ENCODE measurements at places on chromosomes 13 and 19.
A peak's percentile ranks its signal among the peaks of the same experiment; 100 is the strongest.

- no peak for DNase-seq
Observed at GRCh38 chr13:79393564-79394249, 12.3 kb downstream of the RBM26 start.

DNA sequence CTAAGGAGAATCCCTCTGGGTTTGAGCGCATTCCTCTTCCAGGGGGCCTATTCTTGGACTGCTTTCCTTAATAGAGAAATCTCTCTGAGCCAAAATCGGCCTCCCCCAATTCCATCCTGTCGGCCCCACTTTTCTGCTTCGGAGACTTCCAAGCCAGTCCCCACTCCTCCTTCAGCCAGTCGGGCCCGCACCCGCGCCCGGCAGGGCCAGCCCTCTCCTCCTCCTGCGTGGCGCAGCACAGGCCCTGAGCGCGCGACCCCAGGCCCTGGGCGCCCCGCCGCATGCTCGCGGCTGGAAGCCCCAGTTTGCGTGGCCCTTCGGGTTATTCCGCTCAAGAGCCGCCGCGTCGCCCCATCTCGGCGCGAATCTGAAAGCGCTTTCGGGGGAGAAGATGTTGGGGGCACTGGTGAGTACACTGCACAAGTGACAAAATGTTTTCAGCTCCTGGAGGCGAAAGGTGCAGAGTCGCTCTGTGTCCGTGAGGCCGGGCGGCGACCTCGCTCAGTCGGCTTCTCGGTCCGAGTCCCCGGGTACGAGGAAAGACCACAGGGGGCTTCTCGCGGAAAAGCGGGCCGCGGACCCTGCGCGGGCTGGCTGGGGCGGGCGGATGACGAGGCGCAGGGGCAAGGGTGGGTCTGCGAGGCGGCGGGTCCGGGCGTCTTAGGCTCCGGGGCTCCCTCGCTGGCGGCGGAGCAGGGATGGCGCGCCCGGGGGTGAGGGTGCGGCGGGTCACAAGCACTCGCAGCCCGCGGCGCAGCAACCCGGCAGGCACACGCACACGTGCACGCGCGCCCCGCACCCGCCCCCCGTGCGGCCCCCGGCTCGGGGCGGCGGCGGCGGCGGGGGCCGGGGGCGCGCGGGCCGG, at the start of gene IL17D:
IL17D (plus strand) TSS at position 785 of the 865 bp plus-strand sequence. CDS start 303 bp downstream, outside the sequence.
- peak; percentile 25 for DNase-seq

DNA sequence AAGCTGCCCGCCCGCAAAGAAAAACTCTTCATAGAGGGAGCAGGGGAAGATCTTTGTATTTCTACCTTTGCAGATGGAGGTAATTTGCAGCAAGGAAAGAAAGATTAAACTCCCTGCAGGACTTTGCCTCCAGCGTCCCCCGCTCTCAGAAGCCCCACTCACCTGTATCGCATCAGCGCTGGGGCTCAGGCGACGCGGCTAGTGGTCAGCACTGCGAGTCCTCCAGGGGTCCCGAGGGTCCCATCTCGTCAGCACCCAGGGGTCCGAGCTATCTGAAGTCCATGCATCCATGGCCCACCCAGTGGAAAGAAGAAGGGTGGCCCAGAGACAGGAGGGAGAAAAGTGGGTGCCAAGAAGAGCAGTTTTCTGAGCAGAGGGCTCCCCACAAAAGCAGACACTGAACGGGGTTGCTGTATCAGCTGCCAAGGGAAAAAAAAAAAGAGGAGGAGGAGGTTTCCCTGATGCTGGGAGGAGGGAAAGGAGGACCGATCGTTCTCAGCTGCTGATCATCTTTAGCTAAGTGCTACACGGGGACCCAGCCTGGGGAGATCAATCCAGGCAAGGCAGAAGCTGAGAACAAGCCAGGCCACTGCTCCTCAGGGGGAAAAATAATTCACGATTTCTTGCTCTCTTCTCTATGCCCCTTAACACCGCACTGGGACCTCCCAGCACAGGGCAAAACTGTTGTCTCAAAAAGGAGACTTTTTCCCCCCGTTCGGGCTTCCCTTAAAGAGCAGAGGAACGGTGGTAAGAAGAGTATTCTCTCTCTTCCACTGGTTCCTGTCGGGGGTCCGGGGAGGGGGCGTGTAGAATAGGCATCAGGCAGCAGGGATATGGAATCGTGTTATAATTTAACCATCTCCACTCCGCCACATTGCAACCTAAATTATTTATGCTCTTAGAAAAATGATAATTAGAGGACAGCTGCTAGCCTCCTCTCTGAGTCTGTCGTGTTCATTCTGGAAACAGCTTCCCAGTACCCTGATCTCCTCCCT, 117.7 kb upstream of the CACNA1A start:
- DNase-seq = no peak

DNA sequence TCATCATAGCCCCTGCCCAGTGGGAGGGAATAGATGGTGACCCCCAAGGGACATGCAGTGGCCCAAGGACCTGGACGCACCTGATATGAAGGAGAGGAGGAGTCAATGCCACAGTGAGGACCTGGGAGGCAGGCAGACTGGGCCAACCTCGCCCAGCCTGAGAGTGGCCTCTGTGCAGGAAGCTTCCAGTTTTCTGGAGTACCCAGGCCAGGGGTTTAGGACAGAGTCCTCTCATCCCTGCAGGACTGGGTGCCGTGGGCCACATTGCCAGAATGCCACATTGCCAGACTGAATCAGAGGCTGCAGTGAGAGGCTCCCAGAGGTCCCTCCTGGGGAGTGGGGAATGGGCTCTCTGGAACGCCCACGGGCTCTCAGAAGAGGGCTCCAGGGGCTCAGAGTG, 82.9 kb upstream of the VSTM2B start:
- no peak for DNase-seq

- DNase-seq = no peak
Observed at GRCh38 chr13:102402290-102402689, 442 bp upstream of the FGF14 start.

DNA sequence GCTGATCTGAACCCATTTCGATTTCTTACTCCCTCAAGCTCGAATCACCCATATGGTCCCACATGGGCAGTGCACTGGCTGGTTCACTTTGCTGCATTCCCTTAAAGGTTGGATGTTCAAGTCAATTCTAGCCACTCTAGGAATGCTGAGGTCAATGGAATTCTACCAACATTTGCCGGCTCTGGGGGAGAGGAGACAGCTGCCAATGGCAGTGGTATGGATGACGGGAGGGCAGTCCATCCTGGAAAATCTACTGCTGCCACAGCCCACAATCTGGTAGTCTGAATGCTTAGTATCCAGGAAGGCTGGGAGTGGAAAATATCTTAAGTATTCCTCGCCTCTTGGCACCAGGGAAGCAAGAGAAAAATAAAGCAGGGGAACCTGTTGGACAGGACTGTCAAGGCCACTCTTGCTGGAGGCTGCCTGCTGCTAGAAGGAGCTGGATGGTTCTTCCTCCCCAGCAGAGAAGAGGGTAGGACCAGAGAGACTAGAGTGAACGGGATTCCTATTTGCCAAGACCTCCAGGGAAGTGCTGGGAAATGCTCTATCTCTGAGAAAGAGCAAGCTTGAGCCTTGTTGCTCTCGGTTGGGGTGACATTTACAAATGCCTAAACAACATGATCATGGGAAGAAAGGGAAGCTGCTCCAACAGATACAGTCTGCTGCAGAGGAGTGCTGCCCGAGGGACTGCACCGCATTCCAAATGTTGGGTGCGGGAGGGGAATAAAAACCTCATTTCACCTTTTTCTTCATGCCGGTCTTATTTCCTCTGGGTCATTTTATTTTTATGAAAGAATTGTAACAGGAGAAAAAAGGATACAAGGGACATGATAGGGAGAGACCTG, 20.7 kb upstream of the HMGB1 start:
- DNase-seq = no peak

DNA sequence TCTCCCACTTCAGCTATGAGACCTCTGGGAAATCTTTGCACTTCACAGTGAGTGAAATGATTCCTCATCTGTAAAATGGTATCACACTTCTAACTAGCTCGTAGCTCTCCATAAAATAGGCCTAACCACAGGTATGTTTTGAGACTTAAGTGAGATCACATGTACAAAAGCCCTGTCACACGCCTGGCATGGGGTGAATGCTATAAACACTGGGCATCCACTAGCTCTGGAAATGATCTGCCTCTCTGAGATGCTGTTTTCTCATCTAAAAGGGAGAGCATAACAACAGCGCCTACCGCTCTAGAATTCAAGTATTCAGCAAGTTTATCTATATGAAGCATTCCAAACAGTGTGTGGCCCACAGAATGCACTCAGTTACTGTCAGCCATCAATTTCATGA, 2.2 kb downstream of the AKT2 start:
- no peak for DNase-seq

GRCh38 chr19:28034936-28035335, 1178.0 kb downstream of the UQCRFS1 start:
- DNase-seq = peak; percentile 26

DNA sequence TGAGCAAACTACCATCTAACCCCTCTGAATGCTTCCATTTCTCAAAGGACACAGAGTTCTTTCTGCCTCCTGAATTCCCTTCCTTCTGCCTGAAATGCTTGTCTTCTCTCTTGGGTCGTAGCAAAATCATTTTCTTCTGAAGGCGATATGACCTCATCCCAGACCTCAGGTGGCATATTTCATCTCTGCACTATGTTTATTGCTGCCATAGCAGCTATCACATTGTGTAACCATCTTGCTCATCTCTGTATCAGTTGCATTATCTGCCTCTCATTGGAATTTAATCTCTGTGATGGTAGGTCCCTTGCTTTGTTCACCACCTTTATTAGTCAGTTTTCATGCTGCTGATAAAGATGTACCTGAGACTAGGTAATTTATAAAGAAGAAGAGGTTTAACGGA, 32.5 kb upstream of the RAP2A start:
- DNase-seq = no peak

GRCh38 chr13:41780715-41781706, 179.9 kb downstream of the VWA8 start:
- no peak for DNase-seq

- DNase-seq = no peak
Observed at GRCh38 chr19:5908773-5909442, 4.2 kb downstream of the VMAC start.

- DNase-seq = no peak
Observed at GRCh38 chr13:35876601-35877000, 254.6 kb downstream of the DCLK1 start.

- DNase-seq = no peak
Observed at GRCh38 chr19:2426611-2427428, 566 bp downstream of the TIMM13 start.

DNA sequence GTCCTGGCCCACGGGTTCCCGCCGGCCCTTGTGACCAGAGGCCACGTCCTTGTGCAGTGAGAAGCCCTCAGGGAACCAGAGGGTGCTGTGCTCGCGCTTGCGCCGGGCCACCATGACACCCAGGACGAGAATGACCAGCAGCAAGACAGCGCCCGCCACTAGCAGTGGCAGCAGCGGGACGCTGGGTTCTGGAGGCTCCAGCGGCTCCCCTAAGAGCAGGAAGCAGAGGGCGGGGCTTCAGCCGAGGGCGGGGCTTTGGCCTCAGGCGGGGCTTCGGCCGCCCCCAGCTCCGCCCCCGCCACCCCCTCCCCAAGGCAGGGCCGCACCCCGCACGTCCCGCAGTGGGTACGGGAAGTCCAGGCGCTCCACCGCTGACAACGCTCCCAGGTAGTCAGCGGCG, 30.4 kb downstream of the NOTCH3 start:
- no peak for DNase-seq

DNA sequence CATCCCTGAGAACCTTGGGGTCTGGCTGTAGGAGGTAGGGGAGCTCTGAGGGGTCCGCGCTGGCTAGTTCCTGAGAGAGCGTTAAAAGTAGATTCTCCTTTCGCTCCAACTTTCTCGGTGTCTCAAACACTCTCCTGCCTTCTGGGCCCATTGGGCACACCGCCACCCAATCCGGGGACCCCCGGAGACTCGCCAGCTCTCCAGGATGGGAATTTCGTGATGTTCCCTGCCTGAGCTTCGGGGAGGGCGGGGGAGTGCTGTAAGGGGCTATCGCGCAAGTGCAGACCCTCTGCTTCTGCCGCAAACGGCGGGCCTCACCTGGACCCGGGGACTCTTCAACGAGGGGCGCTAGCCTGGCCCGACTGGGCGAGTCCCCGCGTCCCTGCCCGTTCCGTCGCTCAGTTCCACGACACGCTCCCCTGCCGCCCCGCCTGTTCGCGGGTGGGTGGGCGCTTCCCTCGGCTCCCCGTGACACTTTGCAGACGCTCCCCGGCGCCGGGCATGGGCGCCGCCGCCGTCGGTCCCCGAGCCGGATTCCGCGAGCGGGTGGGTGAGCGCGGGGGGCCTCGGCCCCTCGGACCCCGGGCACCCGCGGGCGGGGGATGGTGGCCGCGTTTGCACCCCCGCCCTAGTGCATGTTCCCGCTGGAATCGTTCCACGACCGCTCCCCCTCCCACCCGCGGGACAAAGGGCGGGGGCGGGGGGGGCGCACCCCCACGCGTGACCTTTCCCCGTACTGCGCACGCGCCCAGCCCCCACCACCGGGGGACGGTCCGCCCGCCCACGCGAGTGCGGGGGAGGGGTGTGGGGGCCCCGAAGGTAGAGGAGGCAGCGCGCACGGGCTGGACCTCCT, at the start of gene CCDC106:
CCDC106 (plus strand) TSS at position 481 of the 853 bp plus-strand sequence. CDS start 835 bp downstream, outside the sequence.
- peak; percentile 70 for DNase-seq

- DNase-seq = no peak
Observed at GRCh38 chr19:28297036-28297435, 915.9 kb downstream of the UQCRFS1 start.

- DNase-seq = no peak
Observed at GRCh38 chr19:18848878-18849661, 17.3 kb downstream of the UPF1 start.

- no peak for DNase-seq
Observed at GRCh38 chr19:47469719-47470118, 2.0 kb downstream of the SLC8A2 start.

DNA sequence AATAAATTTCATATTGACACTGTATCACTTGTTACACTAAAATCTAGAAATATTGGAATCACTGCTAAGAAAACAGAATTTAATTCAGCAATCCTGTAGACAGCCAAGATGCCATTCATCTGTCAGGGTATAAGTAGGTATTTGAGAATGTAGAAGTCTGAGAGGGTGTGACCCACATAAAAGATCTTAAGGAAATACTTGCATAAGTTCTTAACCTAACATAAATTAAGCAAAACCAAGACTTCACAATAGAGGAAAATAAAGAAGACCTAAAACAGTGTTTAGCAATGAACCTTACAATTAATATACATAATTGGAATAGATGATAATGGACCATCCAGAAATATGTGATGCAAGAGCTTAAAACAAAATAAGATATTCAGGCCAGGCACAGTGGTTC, 636.2 kb downstream of the TBC1D4 start:
- no peak for DNase-seq

- DNase-seq = peak; percentile 65
Observed at GRCh38 chr19:10936661-10937084, 8.1 kb downstream of the TIMM29 start.

- no peak for DNase-seq
Observed at GRCh38 chr13:62299988-62300387, 884.3 kb upstream of the PCDH20 start.

DNA sequence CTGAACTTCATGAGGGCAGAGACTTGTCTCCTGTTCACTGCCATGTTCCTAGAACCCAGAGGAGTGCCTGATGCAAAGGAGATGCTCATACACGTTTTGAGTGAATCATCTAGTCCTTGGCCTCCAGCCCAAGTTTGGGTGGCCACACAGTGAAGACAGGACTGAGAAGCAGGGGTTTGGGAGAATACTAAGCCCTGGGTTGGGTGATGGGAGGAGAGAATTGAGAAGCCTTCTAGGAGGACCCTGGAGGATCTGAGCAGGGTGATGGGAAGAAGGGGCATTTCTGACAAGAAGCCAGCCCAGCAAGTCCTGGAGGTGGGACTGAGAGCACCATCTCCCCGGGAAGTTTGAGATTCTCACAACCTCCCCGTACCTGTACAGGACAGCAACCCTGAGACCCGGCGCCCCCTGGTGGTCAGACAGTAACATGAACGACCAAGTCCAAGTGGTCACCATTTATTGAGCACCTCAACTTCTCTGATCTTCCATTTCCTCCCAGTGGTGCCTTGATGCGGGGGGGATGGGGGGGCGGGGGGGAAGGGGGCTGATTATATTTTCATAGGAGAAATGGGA, 11.0 kb downstream of the CTU1 start:
- DNase-seq = no peak
